ENCODE measurements at places on chromosomes 12 and 14. TPM values are rescaled to one million over a fixed set of nuclear protein-coding genes. Genes with fewer than 3 reads are reported as not detected.
A peak's percentile ranks its signal among the peaks of the same experiment; 100 is the strongest.

GRCh38 chr12:102427543-102427941 lies 52.8 kb downstream of the IGF1 start:
- no peak for DNase-seq

Gene CLEC7A
- 0.47 TPM for total RNA-seq

Gene ACAD10
- 8.0 TPM for total RNA-seq

DNA sequence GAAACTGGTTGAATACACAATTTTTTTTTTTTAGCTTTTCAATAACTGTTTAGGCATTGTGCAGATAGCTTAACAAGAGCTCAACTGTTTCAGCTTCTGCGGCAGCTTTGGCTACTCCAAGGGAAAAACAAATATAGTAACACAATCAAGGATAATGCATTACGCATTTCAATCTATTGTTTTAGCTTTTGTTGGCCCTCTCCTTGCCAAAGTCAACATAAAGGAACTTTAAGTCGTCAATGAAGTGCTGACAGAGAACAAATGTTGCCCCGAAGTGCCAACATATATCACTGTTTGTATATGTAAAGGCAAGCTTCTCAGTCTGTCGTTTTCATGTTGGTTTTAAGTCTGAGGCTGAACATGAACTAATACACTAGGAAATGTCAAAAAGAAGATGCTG lies 1087.4 kb upstream of the FLRT2 start:
- DNase-seq, result peak; percentile 82

- DNase-seq, result no peak
Measured at GRCh38 chr14:73645248-73645610, 443 bp downstream of the DNAL1 start.

- no peak for DNase-seq
Measured at GRCh38 chr14:47966076-47966810, 290.8 kb upstream of the MDGA2 start.

GRCh38 chr14:96792003-96792402 lies 5.2 kb upstream of the VRK1 start:
- DNase-seq, result no peak

Gene CLSTN3
- 42.0 TPM for total RNA-seq

GRCh38 chr14:75461303-75461702 lies 33.5 kb downstream of the JDP2 start:
- no peak for DNase-seq

Gene SLC15A5
- not detected for total RNA-seq

DNA sequence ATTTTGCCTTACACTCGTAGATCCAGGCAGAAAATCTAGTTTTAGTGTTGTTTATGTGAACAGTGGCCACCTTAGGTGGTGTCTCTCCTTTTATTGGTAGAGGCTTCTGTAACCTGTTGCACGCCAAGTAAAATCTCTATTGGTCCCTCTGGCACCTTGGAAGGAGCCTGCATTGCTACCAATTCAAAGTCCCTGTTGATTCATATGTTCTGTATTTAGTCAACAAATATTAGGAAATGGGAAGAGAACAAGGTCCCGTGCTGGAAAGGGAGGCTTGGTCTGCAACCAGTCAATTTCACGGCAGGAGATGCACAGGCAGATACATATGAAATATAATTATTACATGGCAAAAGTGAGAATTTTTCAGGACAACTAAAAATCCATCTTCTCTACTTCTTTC lies 6.4 kb upstream of the GPHN start:
- no peak for DNase-seq

Gene KLRC4
- total RNA-seq, result not detected

Gene TSPAN9
- 125 TPM for total RNA-seq

DNA sequence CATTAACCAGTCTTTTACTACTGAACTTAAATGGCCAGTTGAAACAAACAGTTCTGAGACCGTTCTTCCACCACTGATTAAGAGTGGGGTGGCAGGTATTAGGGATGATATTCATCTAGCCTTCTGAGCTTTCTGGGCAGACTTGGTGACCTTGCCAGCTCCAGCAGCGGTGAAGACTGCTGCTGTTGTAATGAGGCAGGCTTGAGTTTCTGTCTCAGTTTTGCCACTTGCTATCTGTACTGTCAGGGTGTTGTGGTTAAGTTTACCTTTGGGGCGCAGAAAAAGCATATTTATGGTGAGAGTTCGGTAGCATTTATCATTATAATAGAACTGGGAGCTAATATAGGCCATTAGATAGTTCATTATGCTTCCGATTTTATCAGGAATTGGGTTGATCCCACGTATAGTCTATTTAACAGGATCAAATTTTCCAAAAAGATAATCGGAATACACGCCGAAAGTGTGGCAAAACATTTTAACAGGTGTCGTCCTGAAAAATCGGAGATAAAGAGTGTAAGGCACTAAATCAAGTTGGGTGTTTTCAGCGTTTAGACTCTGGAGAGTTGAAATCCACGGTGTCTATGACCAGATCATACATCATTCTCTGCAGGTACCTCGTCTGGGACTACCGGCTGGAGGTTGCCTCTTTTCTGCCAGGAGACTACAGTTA lies 688 bp upstream of the NECAP1 start:
- DNase-seq, result peak; percentile 17

Data from dermis blood vessel endothelial cell (primary cell).